ENCODE measurements at places on chromosomes 2 and 18.

DNA sequence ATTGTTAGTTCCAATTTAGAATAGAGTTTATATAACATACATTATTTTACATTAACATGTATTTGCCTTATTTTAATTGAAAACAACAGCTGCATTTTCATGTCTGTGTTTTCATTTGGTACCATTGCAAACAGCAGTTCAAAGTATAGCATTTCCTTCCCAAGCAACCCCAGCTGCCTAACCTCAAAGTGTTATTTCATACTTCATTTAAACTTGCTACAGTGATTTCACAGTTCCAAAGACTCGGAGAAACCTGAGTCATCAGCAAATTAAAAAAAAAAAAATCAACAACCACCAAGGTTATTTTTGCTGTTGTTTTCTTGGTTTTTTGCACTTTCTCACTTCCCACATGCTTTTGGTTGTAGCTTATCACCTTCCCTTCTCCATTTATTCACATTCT lies 236.5 kb upstream of the SPHKAP start:
- no peak for DNase-seq

DNA sequence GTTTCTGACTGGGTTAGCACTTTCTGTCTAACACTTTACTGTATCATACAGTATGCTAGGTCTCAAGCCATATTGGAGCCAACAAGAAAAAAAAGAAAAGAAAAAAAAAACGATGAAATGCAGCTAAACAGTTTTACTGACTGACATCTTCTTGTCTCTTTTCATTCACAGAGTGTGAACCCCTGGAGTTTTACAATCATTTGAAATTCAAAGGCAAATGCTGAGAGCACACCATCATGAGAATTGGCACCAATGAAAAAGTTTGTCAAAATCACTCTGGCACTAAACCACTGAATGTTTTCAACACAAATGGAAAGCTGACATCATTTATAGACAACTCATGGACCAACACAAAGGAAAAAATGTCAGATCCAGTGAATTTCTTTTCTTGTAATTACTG lies 513.3 kb downstream of the LRRTM4 start:
- no peak for DNase-seq

GRCh38 chr2:3005859-3006501 lies 371.6 kb downstream of the EIPR1 start:
- no peak for DNase-seq

- no peak for DNase-seq
These were observed 320.4 kb upstream of the REV1 start for GRCh38 chr2:99810225-99810624.

DNA sequence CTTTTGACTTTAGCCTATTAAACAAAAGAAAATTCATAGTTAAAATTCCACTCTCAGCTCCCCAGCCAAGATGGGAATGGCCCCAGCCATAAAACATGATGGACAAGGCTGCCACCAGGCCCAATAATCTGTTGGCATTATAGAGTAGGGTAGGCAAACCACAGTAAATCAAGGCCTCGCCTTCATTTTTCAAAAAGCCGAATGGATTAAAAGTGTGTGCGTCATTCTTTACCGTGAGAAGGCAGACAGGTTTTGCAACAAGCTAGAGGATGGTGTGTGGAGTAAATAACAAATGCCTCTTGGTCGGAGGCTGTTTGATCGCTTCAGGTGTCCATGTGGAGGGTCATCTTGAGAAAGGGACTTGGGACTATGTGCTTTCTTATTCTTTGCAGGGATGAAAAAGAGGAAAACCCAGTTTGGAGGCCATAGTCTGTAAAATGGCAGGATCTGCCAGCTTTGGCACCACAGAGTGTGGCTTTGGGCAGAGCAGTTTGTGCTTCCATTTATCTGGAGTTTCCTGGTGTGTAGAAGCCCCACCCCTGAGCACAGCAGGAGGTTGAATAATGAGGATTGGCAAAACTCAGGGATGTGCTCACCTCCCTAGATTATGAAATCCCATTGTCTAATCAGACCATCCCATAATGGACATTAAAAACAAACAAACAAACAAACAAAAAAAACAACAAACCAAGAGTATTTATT lies 57.1 kb upstream of the ITGB6 start:
- no peak for DNase-seq

DNA sequence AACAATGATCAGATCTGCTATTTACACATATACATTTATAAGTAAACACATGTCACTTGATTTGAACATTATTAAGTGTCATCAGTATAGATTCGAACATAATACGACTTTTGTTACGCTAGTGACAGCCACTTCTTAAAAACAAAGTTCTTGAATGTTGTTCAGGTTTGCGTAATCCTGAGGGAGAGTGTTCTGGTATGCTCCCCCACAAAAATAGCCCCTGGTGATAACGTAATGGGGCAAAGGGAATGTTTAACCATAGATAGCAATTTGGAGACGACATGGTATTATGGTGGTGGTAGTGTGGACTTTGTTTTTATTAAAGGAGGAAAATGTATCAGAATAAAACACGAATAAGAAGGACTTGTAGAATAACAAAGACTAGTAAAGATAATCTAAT lies 90.6 kb downstream of the PLEKHM3 start:
- DNase-seq = no peak

GRCh38 chr2:155766342-155767115 lies 566.0 kb downstream of the NR4A2 start:
- DNase-seq = no peak

DNA sequence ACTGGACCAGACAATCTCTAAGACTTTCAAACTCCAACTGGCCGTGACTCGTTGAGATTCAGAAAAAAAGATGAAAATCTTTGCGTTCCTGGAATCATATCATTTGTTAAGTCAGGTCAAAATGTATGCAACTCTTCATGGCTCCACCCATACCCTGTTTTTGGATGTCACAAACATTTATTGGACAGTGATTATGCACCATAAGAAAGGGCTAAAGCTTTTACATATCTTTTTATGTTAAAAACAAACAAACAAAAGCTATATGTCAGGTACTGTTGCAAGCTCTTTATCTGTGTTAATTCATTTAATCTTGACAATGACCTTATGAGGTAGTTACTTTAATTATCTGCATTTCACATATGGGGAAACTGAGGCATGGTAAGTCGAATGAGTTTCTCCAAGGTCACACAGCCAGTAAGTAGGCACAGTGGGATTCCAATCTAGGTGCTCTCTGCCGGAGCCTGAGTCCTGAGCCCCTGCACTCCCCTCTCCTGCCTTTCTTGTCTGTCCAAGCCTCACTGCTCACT lies 145.7 kb upstream of the MYCN start:
- DNase-seq = no peak

DNA sequence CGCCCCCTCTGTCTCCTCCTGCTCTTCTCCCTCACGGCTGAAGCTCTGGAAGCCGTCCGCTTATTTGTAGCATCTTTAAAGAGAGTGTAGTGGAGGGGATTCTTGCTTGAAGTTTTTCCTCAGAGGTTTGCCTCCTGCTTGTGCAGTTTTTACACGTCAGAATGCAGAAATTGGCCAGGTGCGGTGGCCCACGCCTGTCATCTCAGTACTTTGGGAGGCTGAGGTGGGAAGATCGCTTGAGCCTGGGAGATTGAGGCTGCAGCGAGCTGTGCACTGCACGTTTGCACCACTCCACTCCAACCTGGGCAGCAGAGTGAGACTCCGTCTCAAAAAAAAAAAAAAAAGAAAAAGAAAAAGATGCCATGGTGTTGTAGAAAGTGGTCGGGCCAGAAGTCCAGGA lies 69.0 kb downstream of the ITGB1BP1 start:
- no peak for DNase-seq

DNA sequence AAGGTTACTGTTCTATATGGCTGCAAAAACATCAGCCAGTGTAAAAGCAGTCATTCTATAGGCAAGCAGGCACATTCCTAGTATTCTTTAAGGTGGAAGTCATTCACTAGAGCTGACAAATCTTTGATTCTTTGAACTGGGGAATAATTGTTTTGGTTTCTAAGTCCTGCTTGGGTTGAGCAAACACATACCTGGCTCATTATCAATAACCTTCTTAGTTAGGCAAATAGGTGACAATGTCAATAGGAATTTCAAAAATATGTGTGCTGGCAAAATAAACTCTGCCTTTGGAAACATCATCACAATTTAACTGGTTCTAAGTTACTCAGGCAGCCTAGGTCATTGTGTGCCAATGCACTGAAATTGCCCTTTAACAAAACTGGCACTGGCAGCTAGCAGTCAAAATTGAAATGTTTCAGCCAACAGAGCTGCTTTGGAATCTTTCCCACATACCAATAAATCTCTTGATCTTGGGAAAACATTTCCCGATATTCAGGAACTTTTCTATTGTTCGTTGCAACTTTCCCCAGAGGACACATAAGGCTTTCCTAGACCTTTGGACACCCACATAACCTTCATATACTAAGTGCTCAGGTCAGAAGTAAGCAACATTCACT lies 402.0 kb upstream of the MMADHC start:
- no peak for DNase-seq

- no peak for DNase-seq
These were observed 25.4 kb downstream of the CYBRD1 start for GRCh38 chr2:171547720-171548119.

DNA sequence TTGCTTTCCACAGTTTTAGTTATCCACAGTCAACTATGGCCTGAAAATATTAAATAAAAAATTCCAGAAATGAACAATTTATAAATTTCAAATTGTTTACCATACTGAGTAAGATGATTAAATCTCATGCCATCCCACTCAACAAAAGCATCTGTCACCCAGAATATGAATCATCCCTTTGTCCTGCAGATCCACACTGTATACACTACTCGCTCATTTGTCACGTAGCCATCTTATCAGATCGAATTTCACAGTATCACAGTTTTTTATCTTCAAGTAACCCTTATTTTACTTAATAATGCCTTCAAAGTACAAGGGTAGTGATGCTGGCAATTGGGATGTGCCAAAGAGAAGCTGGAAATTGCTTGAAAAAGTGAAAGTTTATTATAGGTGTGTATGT lies 291.8 kb upstream of the LRATD1 start:
- DNase-seq = no peak

GRCh38 chr2:118979152-118979861 lies 37.3 kb downstream of the MARCO start:
- no peak for DNase-seq

GRCh38 chr2:196558497-196558896 lies 81.0 kb upstream of the CCDC150 start:
- no peak for DNase-seq

- DNase-seq = no peak
These were observed 140.3 kb downstream of the NRP2 start for GRCh38 chr2:205822579-205822978.

DNA sequence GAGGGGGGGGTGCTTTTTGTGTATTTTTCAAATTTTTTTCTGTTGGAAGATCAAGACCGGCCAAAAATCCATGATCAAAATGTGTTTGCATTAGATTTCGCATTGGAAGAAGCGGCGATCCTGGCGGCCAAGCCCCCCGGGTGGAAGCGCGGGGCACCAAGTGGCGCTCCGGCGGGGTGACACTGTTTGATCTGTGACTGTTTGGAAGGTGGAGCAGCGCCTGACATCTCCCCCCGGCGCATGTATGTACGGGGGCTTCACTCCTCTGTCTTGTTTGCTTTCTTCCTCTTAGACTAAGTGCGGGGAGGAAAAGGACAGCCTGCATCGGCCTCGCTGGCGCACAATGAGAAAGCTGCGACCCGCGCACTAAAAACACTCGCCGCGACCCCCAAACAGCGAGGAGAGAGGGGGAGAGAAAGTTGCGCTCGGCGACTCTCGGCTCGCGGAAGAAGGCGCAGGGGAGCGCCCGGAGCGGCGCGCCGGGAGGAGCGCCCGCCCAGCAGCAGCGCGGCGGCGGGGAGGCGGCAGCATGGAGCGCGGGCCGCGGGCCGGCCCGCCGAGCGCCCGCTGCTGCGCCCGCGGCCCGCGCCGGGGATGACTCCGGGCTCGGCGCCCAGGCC lies 515 bp downstream of the TSHZ1 start:
- no peak for DNase-seq

GRCh38 chr2:238967031-238967977 lies 119.4 kb downstream of the TWIST2 start:
- DNase-seq = no peak

DNA sequence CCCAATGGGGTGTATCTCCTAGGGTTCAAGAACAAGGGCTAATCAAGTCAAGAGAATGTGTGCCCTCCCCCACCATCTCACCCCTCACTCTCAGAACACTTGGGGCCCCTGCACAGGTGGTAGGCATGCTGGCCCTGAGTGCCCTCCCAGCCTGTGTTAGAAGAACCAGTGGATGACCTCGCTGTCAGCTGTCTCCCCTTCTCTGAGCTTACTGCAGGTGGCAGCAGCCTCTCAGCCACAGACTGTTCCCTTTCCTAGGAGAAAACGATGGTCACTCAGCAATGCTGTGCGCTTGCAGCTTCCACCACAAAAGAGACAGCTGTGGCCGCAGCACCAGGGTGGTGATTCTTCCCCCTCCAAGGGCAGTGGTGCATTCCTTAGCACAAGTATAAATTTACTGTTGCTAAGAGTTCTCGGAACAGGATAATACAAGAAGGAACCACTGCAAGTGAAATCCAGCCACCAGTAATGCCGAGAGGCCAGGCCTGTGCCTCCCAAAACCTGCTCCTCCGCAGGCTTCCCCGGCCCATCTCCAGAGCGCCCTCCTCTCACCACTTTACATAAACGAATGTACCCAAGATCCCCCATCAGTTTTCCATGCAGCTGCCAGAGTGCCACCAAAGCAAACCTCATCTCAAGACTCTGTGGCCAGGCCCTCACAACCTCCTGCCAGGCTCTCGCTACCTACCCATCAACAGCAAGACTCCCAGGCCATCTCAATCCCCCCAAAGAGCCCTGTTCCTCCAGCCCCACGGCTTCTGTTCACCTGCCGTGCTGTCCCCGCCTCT lies 935 bp upstream of the RAMP1 start:
- DNase-seq = no peak

GRCh38 chr2:63858291-63858690 lies 16.6 kb downstream of the UGP2 start:
- DNase-seq = no peak

- DNase-seq = no peak
These were observed 31.7 kb upstream of the RAB1A start for GRCh38 chr2:65161551-65162100.

GRCh38 chr18:38961880-38962279 lies 1396.3 kb upstream of the CELF4 start:
- DNase-seq = no peak

DNA sequence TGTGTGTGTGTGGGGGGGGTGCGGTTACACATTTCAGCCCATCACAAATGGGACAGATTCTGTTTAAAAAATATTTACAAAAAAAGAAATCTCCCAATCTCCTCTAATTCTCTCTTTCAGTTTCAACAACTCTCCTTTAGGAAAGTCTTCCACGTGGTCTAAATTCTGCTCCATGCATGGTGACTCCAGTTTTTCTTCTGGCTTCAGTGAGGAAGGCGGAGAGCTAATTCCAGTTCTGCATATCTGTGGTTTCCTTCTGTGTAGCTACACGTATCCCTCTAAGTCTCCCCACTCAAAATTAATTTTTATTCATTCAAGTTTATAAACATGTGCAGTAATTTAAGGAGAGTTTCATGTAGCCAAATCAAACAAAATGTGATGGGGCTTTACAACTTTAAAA lies 111.6 kb downstream of the SLC4A3 start:
- no peak for DNase-seq

DNA sequence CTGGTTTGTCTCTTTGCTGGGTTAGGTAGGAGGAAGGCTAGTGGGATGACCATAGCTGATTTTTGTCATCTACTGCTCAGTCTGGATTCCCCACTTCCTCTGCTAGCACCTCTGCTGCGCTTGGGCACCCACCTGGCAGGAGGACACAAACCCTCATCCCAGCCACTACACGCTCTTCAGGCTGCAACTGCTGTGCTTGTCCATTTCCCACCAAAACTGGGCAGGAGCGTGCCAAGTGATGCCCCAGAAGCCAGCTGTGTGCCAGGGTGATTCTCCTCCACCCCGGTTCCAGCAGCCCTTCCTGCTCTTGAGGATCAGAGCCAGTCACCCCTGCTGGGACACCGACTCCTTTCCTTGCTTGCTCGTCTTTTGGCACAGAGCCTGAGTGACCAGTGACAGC lies 15.7 kb upstream of the PER2 start:
- DNase-seq = no peak

All from stimulated activated CD4-positive, alpha-beta T cell treated with anti-CD3 and anti-CD28 coated beads, Interleukin-1b, Interleukin-23, amount 100 ng/mL, for 1 hour (primary cell).